ENCODE measurements at places on chromosomes 13 and 19.

GRCh38 chr19:19181488-19181998 lies 10.4 kb downstream of the BORCS8 start:
- DNase-seq: no peak

DNA sequence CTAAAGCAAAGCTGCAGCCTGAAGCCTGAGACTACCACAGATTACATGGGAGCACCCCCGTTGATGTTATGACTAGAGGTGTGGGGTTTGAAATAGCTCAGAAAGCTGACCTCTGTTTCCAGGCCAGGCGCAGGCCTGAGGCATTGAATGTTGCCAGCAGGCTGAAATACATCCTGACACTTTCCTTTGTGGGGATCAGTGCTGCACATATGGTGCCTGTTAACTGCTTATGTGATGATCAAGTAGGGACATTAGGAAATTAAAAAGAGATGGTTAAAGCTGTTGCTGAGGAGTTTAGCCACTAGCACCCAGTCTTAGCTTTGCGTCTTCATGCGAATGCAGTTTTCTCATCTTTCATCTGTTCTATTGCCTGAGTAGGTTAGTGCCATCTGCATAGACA lies 83.2 kb downstream of the CCNA1 start:
- no peak for DNase-seq

DNA sequence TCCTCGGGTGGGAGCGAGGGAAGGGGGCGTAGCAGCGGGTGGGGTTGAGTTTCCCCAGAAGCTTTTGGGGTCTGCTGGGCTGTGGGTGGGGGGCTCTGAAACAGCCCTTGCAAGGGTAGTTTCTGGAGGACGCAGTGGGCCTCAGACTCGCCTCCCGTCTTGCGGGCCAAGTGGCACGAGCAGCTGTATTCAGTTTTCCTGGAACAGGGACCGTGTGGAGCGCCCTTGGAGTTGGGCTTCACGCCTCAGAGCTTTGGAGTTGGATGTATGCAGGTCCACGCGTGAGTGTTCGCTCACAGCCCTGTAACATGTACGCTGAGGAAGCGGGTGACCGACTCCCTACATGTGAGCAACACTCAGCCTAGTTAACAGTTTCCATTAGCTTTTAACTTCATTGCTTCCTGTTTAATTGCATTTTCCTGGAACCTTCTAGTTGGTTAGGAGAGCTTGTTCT lies 603 bp downstream of the TM9SF2 start:
- no peak for DNase-seq

- no peak for DNase-seq
Observed at GRCh38 chr13:26308836-26309235, 54.9 kb downstream of the CDK8 start.

GRCh38 chr19:54373781-54374631 lies 9.3 kb upstream of the LAIR1 start:
- DNase-seq: no peak

GRCh38 chr19:8702350-8702749 lies 3.8 kb upstream of the ACTL9 start:
- DNase-seq: no peak

GRCh38 chr19:19306191-19306590 lies 14.1 kb downstream of the SUGP1 start:
- no peak for DNase-seq

DNA sequence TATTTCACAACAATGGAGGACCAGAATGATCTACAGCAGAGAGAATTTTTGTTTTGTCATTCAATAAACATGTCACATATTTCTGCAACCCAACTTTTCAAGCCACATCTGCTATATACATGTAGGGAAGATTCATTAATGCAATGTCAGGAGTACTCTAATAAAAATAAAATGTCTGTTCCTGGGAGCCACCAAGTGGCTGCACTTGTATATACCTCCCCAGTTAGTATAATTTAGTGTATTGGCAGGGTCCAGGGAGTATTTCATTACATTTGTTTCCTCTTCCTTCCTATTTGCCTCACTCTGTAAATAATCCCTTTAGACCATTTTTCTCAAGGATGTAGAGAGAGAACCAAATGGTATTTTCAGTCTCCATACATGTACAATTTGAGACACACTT lies 1169.0 kb downstream of the DIAPH3 start:
- DNase-seq: no peak

- DNase-seq: no peak
Observed at GRCh38 chr19:38035515-38036495, 128.8 kb downstream of the SIPA1L3 start.

- DNase-seq: no peak
Observed at GRCh38 chr19:16018801-16019551, 57.3 kb upstream of the TPM4 start.

DNA sequence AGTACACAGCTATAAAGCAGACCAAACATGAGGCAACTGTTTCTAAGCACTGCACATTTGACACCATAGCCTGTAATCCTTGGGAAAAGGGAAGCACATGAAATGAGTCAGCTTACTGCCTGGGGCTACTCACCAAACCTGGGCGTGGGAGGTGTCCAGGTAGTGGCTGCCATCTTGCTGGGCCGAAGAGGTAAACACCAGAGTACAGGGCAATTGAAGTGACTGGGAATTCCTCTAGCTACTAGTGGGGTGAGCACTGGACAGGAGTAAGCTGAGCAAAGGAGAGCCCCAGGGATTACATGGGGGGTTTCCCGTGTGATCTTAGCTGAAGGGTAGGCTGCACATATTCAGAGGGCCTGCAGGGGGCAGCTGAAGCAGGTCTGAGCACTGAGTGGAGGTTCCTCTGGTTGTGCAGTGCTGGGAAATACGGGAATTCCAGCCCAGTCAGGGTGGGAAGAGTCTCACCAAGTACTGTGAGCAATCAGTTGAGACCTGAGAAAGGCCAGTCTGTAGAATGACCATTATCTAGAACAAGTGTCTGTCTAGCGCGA lies 140.5 kb downstream of the SLC7A1 start:
- no peak for DNase-seq

GRCh38 chr13:46164661-46165060 lies 17.3 kb downstream of the LCP1 start:
- DNase-seq: no peak

DNA sequence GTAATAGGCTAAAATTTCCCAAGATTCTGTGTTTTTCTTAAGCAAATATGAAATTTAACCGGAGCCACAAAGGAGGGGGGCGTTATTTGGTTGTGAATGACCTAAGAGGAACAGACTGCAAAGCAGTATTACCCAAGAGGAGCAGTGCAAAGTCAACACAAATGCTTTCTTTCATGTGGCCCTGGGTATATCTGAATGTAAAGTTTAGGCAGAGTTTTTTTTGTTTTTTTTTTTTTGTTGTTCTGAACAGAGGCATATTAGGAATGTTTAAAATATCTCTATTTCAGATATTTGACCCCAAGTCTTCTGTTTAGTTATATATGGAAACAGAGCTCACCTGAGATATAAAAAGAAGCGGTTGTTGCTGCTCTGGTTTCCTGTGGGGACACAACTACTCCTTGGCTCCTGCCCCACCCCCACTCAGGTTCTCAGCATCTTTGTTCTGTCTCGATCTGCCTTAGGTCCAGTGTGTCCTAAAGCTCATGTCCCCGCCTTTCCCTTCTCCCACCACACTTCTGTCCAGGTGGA lies 220.7 kb downstream of the RFC3 start:
- DNase-seq: no peak

- no peak for DNase-seq
Observed at GRCh38 chr13:99255271-99255670, 2.9 kb downstream of the GPR18 start.

GRCh38 chr19:5618591-5618990 lies 4.0 kb downstream of the SAFB2 start:
- no peak for DNase-seq

GRCh38 chr19:4722671-4723594 lies 709 bp downstream of the DPP9 start:
- DNase-seq: no peak

GRCh38 chr19:4337906-4338440 lies 654 bp downstream of the STAP2 start:
- DNase-seq: no peak

- DNase-seq: no peak
Observed at GRCh38 chr13:95564091-95564490, 11.6 kb downstream of the CLDN10 start.

- DNase-seq: no peak
Observed at GRCh38 chr19:32219392-32219791, 126.0 kb upstream of the ZNF507 start.

DNA sequence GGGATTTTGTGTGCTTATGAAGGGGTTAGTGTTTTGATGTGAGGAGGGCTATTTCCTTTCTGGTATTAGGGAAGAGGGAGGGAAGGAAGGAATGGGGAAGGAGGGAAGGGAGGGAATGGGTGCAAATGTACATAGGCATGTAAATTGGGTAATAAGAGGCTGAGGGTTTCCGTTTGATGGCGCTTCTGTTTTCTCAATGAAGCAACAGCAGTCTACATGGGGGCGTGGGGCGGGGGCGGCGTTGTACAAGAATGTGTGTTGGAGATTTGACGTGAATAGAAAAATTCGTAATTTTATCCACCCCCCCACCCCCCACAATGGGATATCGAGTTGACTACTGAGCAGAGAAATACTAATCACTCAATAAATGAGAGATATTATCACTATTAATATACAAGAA lies 52.5 kb downstream of the PDS5B start:
- DNase-seq: no peak

DNA sequence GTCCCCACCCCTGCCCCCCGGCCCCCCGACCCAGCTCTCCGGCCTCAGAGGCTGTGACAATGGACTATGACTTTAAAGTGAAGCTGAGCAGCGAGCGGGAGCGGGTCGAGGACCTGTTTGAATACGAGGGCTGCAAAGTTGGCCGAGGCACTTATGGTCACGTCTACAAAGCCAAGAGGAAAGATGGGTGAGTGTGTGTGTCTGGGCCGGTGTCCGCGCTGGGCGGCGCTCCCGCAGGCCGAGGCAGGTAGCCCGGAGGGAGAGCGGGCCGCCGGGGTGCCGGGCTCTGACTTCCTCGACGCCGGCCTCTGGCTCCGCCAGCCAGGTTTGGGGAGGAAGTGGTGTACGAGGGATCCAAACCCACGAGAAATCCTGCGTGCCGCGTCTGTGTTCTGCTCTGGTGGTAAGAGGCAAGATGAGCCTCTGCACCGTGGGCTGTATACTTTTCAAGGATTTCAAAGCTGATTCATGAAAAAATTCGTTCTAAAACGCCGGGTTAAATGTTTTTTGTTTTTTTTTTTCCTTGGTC lies 718 bp downstream of the CDK8 start:
- peak; percentile 34 for DNase-seq

DNA sequence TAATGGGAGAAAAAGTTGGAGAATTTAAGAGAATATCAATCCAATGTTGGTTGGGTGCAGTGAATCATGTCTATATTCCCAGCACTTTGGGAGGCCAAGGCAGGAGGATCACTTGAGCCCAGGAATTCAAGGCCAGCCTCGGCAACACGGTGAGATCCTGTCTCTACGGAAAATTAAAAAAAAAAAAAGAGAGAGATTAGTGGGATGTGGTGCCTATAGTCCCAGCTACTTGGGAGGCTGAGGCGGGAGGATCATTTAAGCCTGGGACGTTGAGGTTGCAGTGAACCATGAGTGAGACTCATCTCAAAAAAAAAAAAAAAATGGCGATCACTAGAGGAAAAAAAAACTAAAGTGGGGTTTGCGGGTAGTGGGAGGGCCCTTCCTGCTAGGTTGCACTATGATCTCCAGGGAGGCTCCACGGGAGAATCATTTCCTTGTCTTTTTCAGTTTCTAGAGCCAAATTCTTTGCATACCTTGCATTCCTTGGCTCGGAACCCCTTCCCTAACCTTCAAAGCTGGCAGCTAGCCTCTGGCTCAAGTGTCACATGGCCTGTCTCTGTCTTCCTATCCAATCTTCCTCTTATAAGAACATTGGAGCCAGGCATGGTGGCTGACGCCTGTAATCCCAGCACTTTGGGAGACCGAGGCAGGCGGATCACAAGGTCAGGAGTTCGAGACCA lies 5.8 kb upstream of the ERCC2 start:
- DNase-seq: no peak

DNA sequence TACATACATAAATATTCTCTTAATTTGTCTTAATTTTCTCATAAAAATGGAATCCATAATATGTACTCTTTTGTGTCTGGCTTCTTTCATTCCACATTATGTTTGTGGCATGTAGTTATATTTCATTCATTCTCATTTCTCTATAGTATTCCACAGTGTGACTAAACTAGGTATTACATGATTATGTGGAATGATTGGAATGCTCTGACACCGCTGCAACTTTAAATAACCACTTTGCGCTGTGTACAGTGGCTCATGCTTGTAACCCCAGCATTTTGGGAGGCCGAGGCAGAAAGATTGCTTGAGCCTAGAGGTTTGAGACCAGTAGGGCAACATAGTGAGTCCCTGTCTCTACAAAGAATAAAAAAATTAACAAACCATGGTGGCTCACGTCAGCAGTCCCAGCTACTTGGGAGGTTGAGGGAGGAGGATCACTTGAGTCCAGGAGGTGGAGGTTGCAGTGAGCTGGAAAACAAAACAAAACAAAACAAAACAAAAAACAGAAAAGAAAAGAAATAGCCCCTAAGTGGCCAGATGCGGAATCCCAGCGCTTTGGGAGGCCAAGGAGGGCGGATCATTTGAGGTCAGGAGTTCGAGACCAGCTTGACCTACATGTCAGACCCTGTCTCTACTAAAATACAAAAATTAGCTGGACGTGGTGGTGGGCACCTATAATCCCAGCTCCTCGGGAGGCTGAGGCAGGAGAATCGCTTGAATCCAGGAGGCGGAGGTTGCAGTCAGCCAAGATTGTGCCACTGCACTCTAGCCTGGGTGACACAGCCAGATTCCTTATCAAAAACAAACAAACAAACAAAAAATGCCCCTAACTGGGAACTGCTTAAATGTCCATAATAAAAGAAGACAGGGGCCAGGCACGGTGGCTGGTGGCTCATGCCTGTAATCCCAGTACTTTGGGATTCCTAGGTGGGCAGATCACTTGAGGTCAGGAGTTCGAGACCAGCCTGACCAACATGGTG lies 8.0 kb upstream of the SAE1 start:
- no peak for DNase-seq

DNA sequence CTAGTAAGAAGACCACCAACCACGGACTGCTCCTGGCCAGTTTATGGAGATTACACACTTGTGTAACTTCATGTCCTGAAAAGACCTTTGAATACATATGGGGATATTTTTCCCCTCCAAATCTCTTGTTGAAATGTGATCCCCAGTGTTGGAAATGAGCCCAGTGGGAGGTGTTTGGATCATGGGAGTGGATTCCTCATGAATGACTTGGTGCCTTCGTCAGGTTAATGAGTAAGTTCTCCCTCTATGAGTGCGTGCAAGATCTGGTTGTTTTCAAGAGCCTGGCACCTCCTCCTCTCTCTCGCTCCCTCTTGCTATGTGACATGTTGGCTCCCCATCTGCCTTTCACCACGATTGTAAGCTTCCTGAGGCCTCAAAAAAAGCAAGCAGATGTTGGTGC lies 769.0 kb upstream of the SLITRK1 start:
- no peak for DNase-seq

Data from activated CD4-positive, CD25-positive, alpha-beta regulatory T cell (primary cell).